ENCODE measurements at places on chromosomes 3 and 15.

DNA sequence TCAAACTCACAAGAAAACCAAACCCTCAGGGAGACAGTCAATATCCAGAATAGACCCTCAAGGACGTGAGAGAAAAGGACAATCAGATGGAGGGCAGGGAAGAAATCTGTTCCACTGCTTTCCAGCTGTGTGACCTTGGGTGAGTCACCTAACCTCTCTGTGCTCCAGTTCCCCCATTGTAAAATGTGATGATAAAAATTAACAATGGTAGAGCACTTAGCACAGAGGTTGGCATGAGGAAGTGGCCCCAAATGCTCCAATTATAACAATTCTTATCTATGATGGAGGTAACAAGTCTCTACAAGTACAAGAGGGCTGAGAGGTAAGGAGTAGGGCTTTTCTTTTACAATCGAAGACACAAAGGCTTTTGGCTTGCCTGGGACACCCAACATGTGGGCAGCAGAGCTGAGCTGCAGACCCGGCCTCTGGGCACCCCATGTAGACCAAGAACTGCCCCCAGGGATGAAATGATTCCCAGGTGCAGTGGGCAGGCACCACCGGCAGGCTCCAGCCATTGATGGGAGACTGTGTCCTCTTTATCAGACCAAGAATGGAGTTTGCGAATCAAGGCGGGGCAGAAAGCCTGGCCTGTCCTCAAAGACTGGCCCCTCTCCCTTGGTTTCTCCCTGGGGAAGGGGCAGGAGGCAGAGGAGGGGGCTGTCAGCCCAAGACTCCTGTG, 22.0 kb downstream of the WNT7A start:
- H3K4me1 ChIP-seq, result no peaks in the 10 kb centered on the region
- H3K36me3 ChIP-seq, result no peaks in the 10 kb centered on the region
- no peak for DNase-seq
- no peaks in the 10 kb centered on the region for H3K27me3 ChIP-seq
- no peak overlapping the region for H3K27ac ChIP-seq
- no peak overlapping the region for H3K4me3 ChIP-seq

DNA sequence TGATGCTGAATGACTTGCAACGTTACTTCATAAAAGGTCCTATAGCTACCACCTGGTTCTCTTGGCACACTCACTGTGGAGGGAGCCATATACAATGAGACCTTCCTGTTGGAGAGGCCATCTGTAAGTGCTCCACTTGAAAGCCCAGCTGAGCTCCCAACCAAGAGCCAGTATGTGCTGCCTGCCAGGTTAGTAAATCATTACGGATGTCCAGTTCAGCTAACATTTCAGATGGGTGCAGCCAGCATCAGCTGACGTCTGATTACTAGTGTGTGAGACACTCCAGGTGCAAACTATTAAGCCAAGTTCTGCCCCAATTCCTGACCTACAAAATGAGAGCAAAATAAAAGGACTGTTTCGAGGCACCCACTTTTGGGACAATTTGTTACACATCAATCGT, 274.4 kb upstream of the ROBO2 start:
- no peaks in the 10 kb centered on the region for H3K36me3 ChIP-seq
- H3K4me1 ChIP-seq, result no peaks in the 10 kb centered on the region
- no peak overlapping the region for H3K4me3 ChIP-seq
- no peaks in the 10 kb centered on the region for H3K27me3 ChIP-seq

- no peak for DNase-seq
- no peak overlapping the region for H3K27ac ChIP-seq
- no peak overlapping the region for H3K4me3 ChIP-seq
- no peaks in the 10 kb centered on the region for H3K27me3 ChIP-seq
Observed at GRCh38 chr3:123344175-123344906, 104.5 kb downstream of the ADCY5 start.

- DNase-seq, result no peak
- H3K4me1 ChIP-seq, result peaks cover 21% of the 10 kb centered on the region
- H3K4me3 ChIP-seq, result no peak overlapping the region
- H3K27me3 ChIP-seq, result no peaks in the 10 kb centered on the region
- H3K27ac ChIP-seq, result no peak overlapping the region
Observed at GRCh38 chr3:53243165-53243564, 12.7 kb downstream of the TKT start.

GRCh38 chr3:120742849-120743365, 363 bp downstream of the GTF2E1 start:
- no peaks in the 10 kb centered on the region for H3K27me3 ChIP-seq
- no peak for DNase-seq
- no peaks in the 10 kb centered on the region for H3K36me3 ChIP-seq

Measured in H1 (cell line).